ENCODE measurements at places on chromosomes 2 and 18.

DNA sequence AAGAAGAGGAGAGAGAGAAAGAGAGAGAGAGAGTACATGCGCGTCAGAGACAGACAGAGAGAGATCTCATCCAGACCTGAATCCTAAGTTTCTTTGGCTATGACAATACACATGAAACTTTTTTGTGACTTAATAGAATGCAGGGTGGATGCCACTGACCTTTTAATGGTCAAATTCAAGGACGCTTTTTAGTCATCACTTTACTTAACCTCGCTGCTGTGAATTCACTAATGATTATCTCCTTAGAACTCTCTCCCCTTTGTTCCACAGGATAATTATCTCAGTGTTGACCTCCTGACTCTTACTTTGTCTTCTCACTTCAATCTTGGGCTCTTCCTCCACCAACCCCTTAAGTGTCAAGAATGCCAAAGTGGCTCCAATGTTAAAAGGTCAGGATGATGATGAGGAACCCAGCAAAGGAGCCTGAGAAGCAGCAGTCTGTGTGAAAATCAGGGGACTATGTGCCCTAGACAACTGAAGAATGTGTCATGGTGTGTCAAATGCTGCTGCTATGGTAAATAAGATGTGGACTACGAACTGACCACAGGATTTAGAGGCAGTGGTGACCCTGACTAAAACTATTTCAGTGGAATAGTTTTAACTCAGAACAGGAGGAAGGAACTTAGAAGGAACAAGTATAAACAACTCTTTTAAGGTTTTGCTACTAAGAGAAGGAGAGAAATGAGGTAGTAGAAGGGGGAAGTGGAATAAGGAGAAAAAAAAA is 382.1 kb downstream of the ZEB2 start:
- no peak for DNase-seq

DNA sequence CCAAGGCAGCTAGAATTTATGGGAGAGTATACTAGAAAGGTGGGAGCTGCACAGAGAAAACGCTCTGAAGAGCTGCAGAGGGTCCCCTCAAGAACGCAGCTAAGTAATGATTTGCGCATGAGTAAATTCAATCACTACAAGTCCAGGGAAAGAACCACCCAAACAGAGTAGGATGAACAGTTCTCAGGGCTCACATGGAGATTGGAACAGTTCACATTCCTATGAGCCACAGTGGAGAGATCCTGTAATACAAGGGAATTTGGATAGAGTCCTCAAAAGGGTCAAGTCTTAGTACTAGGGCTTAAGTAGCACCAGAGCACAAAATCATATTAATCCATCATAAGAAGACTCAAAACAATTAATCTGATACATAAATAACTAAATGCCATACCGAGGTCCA is 12.7 kb downstream of the OLA1 start:
- DNase-seq = no peak

GRCh38 chr2:48249025-48249424 is 280.9 kb upstream of the STON1 start:
- DNase-seq = no peak

DNA sequence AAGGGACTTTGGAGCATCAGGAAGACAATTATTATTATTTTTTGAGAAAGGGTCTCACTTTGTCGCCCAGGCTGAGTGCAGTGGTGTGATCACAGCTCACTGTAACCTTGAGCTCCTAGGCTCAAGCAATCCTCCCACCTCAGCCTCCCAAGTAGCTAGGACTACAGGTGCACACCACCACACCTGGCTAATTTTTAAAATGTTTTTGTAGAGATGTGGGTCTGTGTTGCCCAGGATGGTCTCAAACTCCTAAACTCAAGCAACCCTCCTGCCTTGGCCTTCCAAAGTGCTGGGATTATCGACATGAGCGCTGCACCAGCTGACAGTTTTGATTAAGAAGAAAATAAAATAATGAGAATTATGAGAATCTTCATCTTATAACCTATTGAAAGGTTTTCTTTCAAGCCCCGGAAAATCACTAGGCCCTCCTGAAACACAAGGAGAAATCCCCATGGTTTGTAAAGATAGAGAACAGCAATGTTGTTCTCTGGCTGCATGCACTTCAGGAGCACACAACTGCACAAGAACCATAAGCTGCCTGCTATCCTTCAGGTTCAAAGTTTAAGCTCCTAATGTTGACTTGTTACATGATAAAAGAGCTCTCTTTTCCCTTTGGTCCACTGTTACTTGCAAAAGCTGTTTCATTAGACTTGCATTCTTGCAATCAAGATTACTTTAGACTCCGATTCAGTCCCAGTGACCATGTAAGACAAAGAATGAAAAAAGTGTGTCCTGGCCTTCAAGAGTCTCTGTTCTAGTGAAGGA is 16.8 kb downstream of the NPC1 start:
- DNase-seq = no peak

DNA sequence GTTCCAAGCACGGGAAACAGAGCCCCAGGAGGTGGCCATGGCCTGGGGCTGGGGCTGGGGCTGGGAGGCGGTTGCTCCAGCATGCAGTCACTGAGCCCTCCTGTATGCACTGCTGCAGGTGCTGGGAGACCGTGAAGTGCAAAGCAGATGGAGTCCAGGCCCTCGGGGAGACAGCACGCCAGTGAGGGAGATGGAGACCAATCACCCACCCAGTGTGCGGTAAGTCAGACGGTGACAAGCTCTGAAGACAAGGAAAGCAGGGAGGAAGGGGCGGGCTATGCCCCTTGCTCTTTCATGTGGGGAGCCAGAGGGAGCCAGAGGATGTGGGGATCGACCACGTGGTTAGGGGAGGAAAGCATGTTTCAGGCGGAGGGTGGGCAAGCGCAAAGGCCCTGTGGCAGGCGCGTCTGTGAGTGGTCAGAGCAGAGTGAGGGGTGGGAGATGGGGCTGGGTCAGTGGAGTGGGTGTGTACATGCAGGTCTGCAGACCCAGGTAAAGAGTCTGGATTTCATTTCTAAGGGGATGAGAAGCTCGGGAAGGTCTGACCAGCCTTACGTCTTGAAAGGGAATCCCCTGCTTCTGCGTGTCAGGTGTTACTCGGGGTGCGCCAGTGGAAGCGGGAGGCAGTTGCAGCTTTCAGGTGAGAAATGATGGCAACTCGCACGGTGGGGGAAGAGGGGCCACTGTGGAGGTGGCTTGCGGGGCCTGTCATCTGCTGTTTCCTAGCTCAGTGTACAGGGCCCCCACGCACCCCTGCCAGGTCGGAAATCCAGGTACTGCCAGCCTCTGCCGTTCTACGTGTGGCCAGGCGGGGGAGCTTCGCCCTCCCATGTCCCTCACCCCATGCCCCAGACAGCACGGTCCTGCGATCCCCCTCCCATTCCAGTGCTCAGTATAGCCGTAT is 19.4 kb downstream of the RRM2 start:
- no peak for DNase-seq

- DNase-seq = no peak
Observed at GRCh38 chr2:236246711-236247246, 17.4 kb downstream of the ASB18 start.

DNA sequence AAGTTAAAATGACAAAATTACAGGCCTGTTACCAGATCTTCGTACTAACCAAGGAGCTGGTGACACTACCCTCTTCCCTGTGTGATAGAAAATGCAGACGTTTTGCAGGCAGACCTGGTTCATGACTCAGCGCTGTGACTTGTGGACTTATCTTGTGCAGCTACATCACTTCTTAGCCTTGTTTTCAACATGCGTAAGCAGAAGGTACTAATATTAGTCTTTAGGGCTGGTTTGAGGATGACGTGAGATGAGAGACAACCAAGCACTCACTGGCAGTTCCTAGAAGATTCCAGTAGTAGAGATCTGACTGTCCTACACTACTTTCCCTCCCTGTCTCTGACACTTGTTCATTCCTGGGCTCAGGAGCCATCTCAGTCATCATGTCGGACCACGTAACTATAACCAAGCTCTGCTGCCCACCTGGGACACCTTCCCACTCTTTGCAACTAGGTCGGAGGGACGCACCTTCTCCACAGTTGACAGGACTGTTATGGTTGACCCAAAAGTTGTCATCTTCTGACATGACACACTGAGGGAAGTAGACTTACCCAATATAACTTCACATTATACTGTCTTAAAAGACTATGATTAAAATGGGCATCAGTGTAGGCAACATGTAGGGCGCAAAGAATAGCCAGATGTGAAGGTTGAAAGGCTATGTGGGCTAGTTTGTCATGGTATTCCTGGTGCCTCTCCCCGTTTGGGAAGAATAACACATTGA is 64.8 kb downstream of the TNFRSF11A start:
- no peak for DNase-seq

- DNase-seq = no peak
Observed at GRCh38 chr2:203621981-203622515, 84.4 kb upstream of the CD28 start.

- DNase-seq = no peak
Observed at GRCh38 chr2:223681125-223681524, 79.0 kb upstream of the SCG2 start.

GRCh38 chr2:199455210-199455544 is 2.6 kb downstream of the SATB2 start:
- no peak for DNase-seq

GRCh38 chr2:233079473-233079877 is 19.3 kb downstream of the INPP5D start:
- no peak for DNase-seq

DNA sequence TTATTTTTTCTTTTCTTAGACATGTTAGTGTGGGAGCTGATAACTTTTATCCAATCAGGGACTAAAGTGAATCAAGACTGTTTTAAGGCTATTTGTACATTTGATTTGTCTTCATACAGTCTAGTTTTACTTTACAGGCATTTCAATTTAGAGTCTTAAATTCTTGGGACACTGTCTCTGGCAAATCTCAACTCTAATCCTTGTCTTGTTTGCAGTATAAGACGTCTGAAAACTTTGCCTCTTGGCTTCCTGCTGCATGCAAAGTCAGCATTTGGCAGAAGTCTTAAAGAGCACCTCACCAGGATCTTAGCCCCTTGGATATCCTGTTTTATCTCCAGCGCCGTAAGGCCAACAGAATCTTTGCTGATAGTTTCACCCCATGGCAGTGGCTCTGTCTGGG is 30.3 kb downstream of the SPOPL start:
- DNase-seq = no peak

- no peak for DNase-seq
Observed at GRCh38 chr2:238127165-238128060, 11.1 kb upstream of the KLHL30 start.

- no peak for DNase-seq
Observed at GRCh38 chr2:123127236-123127635, 897.9 kb upstream of the CNTNAP5 start.

DNA sequence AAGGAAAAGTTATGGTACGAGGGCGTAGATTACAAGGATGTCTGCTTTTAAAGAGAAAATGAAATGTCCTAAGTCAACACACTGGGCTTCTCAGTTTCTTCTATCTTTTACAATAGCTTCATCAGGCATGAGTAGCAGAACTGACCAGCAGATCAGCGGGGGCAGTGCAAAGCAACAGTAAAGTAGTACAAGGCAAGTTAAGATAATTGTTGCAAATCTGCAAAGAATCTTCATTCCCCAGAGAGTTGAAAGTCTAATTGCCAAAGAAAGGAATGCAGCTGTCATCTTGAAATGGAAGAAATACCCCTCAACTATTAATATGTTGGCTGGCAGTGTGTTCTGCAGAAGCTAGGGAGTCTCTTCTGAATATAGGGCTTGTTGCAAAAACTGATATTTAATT is 60.2 kb upstream of the SLC39A10 start:
- no peak for DNase-seq

DNA sequence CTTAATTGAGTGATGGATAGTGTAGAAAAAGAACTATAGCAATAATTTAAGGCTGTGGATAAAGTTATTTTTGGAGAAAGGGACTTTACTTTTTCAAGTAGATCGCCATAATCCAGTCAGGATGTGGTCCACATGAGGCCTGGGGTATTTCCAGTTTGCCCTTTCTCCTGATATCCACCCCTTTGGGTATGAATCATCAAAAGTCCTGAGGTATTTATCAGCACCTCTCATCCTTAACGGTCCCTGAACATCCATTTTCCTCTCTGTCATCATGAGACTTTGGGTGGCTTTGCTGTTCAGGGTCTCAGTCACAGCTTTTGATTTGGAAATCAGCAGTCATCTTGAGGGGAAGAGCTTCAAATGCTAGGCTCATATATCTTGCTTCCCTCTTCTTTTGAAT is 39.3 kb upstream of the ELAC1 start:
- DNase-seq = no peak

DNA sequence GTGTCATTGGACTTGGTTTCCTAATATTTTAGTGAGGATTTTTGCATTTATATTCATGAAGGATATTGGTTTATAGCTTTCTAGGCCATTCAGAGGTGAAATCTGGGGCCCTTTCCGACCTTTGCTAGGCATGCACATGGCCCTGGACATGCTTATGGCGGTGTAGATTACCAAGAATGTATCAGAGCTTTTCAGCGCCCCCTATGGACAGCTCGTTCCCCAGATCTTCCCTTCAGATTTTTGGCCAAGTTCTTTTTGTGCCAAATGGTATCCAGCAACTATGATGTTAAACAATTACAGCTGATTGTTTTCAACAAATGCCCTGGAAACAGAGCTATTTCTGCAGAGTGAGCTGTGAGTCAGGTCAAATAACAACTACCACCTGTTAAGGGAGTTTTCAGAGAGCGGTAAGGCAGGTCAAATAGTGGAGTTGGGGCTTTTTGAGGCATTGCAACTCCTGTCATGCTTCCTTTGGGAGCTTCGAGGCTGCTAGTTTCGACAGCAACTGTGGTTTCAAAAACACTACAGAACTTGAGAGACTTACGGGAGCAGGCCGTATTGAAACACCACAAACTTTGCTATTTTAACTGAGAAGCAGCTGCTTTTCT is 188.3 kb downstream of the ZNF516 start:
- no peak for DNase-seq

DNA sequence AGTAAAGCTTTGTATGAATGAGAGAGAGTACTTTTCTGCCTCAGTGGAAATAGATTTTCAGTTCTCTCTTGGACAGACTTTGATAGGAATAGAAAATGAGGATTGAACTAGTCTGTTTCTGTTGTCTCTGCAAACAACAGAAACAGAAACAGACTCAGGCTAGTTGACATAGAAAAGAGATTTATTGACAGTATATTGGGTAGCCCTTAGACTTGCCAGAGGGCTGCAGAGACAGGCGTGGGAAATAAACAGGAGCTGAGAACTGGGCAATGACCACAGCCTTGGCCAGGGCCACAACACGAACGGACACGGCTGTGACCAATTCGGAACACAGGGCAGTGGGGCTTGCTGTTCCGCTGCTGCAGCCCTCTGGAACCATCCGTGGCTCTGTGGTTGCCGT is 30.5 kb upstream of the YWHAQ start:
- DNase-seq = no peak

- no peak for DNase-seq
Observed at GRCh38 chr2:20175267-20175666, 49.7 kb downstream of the SDC1 start.

- DNase-seq = no peak
Observed at GRCh38 chr2:97751752-97752151, 38.4 kb downstream of the ZAP70 start.

DNA sequence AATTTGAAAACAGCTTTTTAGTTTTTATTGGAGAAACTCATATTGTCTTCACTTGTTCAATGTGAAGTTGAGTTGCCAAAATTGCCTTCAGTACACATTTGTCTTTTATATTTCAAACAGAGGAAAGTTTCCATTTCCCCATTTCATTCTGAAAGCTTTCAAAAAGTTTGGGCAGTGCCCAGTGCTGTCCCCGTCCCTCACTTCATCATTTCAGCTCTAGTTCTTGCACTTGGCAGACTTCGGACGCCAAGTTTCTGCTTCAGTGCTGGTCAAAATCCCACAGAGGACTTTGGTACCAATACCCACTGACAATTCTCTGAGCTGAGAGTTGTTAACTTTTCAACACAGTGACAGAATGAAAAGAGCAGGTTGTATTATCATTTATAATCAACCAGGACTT is 43.4 kb upstream of the AQP4 start:
- no peak for DNase-seq

Measured in keratinocyte (primary cell).